H4 (cell line): ENCODE measurements at places on chromosomes 3 and 15.

- DNase-seq: no peak
Observed at GRCh38 chr3:178856804-178857203, 214.8 kb downstream of the ZMAT3 start.

DNA sequence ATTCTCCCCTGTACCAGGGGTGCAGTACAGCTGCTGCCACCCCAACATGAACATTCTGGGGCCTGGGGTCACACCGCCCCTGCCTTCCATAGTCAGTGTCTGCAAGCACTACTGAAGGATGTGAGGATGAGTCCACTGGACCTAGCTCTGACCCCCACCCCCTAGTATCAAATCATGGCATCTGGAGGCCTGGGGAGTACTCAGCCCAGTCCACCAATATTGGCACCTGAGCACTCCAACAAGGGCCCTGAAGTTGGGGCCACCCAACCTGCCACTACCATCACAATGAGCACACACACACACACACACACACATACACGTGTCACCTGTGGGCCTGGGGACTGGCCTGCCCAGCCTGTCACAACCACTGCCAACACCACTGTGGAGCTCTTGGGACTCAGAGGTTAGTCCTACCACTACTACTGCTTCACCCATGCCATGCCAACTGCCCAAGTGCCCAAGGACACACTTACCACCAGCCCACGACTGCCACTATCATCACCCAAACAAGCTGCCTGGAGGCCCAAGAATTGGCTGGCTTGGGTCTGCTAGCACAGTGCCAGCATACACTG, 253.9 kb downstream of the MCTP2 start:
- DNase-seq: no peak

DNA sequence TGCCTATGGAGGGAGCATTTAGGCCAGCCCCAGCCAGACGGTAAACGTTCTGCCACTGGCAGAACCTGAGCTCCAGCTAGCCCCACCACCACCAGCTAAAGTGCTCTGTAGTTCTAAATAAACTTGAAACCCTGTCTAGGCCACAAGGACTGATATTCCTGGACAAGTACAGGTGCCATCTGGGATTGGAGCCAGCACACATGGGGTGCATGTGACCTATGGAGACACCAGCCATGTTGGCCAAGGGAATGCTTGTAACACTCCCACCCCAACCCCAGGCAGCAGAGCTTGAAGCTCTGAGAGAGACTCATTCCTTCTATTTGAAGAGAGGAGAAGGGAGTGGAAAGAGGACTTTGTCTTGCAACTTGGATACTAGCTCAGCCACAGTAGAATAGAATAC, 284.5 kb upstream of the DCBLD2 start:
- no peak for DNase-seq

DNA sequence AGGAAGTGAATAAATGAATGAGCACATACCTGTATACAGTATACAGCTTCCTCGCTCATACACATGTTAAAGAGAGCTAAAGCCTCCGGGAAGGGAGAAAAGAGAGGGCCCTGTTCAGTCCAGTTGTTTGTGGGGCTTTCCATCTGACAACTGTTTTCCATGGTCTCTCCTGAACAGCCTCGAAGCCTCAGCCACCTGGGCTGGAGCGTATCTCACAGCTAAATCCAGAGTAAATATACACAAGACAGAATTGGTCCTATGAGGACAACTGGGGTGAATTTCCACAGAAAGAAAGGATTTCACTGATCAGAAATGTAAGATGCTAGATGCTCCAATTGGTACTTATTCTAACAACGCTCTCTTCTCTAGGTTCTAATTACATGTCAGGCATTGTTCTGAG, 103.5 kb downstream of the LIPC start:
- no peak for DNase-seq

DNA sequence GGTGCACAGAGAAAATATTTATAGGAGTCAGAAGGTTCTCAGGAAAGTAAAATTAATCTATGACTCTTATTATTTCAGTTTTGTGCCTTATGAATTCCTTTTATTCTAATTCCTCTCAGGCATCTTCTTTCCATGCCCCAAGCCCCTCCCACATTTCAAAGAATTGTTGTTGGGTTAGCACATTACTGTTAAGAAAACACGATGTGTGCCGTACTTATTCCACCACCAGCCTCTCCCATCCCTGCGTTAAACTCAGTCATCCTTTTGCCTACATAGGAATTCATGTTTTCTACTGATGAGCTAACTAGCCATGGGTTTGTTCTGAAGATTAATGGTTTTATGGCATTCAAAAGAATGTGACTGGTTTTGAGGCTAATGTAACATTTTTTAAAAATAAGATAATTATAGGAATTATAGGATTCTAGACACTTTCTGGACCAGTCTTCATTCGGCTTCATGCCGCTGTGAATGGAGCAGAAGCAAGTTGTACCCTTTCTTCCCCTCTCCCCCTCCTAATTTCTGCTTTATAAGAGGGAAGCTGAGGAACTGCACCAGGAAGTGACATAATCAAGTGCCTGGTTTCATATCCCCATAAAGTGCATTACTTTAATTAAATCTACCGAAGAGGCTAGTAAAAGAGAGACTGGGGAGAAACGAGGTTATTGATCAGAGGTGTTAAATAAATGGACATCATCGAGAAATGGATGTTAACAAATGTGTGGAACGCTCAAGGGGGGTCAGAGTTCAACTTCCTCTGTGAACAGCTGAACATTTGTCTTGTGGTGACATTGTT, 12.3 kb upstream of the MB21D2 start:
- peak; percentile 60 for DNase-seq

DNA sequence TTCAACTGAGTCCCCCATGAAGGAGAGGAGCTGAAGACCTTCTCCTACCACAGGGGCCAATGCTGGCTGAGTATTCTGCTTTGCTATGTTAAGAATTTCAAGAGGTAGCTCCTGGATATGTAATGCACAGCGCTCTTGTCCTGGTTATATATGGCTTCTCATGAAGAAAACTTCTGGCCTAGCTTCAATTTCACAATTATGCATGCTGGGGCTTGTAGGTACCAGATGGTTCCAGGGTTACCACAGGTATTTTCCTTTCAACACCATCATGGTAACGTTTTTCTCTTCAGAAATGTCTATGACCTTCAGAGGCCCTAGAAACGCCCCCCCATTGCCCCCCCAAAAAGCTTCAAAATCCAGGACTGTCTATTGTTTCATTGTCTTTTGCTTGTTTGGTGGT, 311.7 kb upstream of the ICE2 start:
- DNase-seq: no peak

DNA sequence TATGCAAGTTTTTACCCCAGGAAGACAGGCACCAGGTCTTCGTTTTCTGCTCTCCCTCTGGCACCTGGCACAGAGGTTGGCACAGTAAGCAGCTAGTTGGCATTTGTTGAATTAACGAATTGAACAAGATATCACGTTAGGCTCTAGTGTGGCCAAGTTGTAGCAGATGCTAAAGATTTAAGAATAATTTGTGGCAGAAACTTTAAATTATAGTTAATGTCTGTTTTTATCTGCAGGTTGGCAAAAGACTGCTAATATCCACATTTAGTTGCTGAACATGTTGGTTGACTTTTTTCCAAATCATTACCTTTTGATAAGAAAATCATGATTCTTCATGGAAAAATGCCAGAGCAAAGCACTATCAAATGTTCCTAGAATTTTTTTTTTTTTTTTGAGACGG, 8.1 kb downstream of the CHRNA5 start:
- no peak for DNase-seq

GRCh38 chr3:190097617-190098016, 23.1 kb downstream of the P3H2 start:
- no peak for DNase-seq

DNA sequence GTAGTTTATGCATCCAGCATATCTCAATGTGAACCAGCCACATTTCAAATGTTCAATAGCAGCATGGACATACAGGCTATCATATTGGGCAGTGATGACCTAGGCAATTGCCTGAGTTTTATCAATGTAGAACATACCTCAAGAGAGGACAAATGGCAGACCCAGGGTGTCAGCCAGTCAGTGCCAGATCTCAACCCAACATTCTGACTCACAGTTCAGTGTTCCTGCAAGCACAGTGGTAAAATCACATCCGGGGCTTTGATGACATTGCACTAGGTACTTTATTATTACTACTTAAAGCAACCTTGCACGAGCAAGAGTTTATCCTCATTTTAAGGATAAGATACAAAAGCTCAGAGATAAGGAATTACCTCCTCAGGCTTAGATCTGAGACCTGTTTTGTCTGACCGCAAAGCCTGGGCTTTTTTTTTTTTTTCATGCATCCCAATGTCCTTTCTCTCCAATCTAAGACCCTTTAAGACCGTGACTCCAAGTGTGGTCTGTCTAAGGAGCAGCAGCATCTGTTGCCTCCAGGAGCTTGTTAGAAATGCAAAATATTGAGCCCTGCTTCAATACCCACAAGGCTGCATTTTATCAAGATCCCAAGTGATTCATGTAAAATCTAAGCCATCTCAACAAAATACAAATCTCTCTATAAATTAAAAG, 60.1 kb downstream of the SLC12A1 start:
- peak; percentile 13 for DNase-seq

GRCh38 chr3:50604628-50605588, 6.7 kb downstream of the CISH start:
- DNase-seq: no peak
